ENCODE measurements at places on chromosomes 3 and 15. TPM values are rescaled to one million over a fixed set of nuclear protein-coding genes. Genes with fewer than 3 reads are reported as not detected.

Gene GOLGA8M
- total RNA-seq = 0.75 TPM

Gene AZI2
- total RNA-seq = 52.3 TPM

Gene CSK
- 272 TPM for total RNA-seq

Gene CHRNB4
- not detected for total RNA-seq

- DNase-seq = no peak
These were observed 36.5 kb upstream of the PLXNA1 start for GRCh38 chr3:126946405-126946804.

GRCh38 chr3:64295594-64295993 lies 70.3 kb upstream of the PRICKLE2 start:
- no peak for DNase-seq

DNA sequence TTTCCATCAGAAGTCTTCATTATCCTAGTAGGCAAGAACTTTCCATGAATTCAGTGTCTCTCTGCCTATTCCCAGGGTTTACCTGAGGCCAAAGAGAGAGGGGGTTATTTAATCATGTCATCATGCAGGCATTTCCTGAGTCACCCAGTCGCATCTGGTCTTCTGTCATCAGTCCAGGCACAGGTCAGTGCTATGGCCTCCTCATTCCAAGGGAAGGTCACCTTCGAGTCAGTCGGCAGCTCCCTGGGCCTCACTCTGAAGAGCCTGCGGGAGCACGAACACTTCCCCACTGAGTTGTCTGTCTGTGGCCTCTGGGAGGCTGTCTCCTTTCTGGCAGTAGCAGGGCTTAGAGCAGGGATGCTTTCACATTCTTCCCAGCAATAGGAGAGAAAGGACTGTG lies 26.2 kb upstream of the LRTM1 start:
- DNase-seq = no peak

DNA sequence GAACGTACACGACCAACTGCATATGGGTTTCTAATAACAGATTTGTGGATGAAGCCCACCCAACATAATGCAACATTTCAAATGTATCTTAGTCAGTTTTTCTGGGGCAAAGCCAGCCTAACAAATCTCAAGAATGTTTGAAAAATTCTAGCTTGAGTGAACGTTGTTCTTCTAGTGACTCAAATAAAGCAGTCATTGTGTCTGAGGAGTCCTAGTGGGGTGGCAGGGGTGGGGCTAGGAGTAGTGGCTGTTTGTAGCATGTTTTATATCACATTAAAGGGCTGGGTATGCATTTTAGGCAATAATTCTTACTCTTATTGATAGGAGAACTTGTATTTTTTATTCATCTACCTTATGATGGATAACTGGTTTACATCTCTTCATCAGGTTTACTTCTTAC lies 6.0 kb downstream of the B3GNT5 start:
- no peak for DNase-seq

DNA sequence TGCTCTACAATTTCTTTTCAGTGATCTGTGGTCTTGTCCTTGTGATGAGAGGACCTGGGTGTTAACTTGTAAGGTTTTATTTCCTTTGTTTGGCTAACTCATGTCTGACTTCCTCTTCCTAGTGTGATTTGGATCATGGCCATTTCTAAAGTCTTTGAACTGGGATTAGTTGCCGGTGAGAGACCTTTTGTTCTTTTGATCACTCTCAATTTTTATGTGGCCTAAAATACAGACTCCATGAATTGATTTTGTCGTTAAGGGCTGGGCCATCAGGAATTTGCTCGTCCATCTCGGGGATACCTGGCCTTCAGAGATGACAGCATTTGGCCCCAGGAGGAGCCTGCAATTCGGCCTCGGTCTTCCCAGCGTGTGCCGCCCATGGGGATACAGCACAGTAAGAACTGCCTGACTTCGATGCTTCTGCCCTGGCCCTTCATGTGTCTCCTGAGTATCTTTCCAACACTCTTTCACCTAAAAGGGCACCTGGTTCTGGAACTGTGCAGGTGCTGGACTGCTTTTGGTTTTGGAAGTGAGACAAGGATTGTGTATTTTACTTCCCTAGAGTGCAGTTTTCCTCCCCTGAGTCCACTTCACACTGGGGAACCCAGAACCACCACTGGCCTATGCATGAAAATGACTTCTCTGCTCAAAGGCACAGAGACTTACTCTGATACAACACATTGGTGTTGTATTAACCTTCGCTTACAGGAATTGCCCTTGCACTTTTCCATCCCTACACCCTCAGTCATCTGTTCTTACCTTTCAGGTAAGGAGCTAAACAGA lies 13.1 kb upstream of the LRRC2 start:
- DNase-seq = no peak

DNA sequence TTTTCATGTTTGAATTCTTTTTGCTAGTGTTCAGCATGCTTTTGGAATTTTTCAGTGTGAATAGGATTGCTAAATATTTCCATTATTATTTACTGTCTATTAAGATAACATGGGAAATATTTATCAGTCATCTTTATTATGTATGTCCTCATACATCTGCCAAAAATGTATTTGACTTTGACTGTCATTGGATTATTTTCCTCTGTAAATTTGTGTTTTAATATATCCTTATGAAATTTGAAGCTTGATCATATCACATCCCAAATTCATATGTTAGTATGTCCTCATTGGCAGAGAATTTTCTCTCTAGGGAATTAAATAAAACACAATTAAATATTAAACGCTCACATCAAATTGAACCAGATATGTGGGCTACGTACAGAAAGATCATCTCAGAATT lies 32.3 kb upstream of the TRPC1 start:
- DNase-seq = no peak

GRCh38 chr3:119357190-119357589 lies 63.0 kb downstream of the ARHGAP31 start:
- DNase-seq = no peak

Measured in activated CD4-positive, alpha-beta T cell treated with anti-CD3 and anti-CD28 coated beads for 36 hours (primary cell).